ENCODE measurements at places on chromosomes 3 and 15. TPM values are rescaled to one million over a fixed set of nuclear protein-coding genes. Genes with fewer than 3 reads are reported as not detected.

- no peak overlapping the region for H3K4me3 ChIP-seq
- H3K36me3 ChIP-seq = no peaks in the 10 kb centered on the region
- no peaks in the 10 kb centered on the region for H3K27me3 ChIP-seq
These were observed 54.0 kb downstream of the NR1D2 start for GRCh38 chr3:23999012-23999641.

The UTS2B gene
- total RNA-seq = 0.22 TPM

The STARD5 gene
- 1.9 TPM for total RNA-seq

DNA sequence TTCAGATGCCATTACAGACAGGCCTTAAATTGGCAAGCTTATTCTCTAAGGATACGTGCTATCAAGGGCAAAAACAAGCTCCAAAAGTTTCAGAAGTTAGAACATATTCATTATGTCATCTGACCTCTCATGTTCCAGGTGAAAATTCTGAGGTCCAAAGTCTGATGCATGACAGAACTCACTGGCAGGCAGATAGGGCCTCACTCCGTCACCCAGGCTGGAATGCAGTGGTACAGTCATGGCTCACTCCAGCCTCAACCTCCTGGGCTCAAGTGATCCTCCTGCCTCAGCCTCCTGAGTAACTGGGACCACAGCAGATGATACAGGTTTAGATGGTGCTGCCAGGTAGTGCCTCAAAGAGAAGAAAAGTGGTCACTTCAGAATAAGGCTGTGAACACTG lies 15.5 kb downstream of the MRPS25 start:
- no peaks in the 10 kb centered on the region for H3K4me1 ChIP-seq
- H3K4me3 ChIP-seq = no peak overlapping the region
- H3K27ac ChIP-seq = no peak overlapping the region
- no peaks in the 10 kb centered on the region for H3K27me3 ChIP-seq

- no peak overlapping the region for H3K27ac ChIP-seq
- no peaks in the 10 kb centered on the region for H3K27me3 ChIP-seq
- no peaks in the 10 kb centered on the region for H3K36me3 ChIP-seq
- no peak overlapping the region for H3K4me3 ChIP-seq
- DNase-seq = no peak
These were observed 58.7 kb upstream of the TBC1D5 start for GRCh38 chr3:17801131-17801530.

DNA sequence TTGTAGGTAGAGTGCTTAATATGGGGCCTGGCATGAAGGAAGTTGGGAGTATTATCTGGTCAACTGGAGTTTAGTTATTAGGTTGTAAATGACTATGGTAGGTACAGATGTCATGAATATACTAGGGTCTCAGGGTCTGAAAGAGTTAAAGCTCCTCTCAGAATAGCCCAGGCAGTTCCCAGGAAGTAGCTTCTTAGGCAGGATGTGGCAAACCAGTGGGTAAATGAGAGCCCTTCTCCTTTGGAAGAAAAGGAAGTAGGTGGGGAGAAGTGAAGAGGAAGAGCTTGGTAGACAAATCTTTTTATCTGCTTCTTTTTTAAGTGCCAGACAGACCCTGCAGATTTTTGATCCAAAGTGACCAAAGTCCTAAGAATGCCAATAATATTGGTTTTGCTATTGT lies 24.5 kb downstream of the MAP2K1 start:
- H3K4me1 ChIP-seq = peaks cover 5% of the 10 kb centered on the region
- H3K36me3 ChIP-seq = no peaks in the 10 kb centered on the region
- H3K27ac ChIP-seq = no peak overlapping the region
- H3K27me3 ChIP-seq = no peaks in the 10 kb centered on the region
- H3K4me3 ChIP-seq = no peak overlapping the region

The GLT8D1 gene
- total RNA-seq = 12.0 TPM

DNA sequence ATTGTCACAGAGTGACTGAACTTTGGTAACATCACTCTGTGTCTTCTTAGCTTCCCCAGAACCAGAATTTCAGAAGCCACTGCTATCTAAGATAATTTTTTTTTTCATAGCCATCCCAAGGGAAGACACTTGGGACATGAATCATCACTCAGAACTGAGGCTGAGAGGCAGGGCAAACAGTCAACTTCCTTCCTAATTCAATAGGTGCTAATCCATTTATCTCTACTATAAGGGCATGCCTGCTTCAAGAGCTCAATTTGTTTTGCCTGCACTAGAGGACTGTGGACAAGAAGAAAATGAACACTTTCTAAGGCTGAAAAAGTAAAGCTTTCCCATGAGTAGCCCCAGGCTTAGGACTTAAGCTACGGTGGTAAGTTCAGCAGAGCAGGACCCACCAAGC lies 56.7 kb upstream of the MYRIP start:
- H3K27me3 ChIP-seq = no peaks in the 10 kb centered on the region
- H3K27ac ChIP-seq = no peak overlapping the region
- no peak for DNase-seq
- no peaks in the 10 kb centered on the region for H3K4me1 ChIP-seq
- no peak overlapping the region for H3K4me3 ChIP-seq

GRCh38 chr3:190381441-190381840 lies 6.5 kb upstream of the CLDN16 start:
- no peak for DNase-seq
- peaks cover 4% of the 10 kb centered on the region for H3K4me1 ChIP-seq
- H3K27ac ChIP-seq = no peak overlapping the region
- no peak overlapping the region for H3K4me3 ChIP-seq

The WDR48 gene
- 16.4 TPM for total RNA-seq

DNA sequence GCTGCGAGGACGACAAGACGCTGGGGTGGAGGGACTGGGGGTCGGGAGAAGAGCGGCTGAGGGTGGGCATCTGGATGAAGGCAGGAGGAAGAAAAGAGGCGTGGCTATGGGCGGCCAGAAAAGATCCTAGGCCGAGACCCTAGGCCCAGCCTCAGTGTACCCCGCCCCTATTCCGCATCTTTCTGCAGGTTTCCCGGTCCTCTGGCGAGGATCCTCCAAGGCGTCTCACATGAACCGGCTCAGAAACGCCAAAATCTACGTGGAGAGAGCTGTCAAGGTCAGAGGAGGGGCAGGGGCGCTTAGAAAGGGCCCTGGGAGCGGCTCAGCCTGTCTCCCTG lies 340 bp downstream of the TTLL3 start:
- H3K4me3 ChIP-seq = peak overlapping the region; percentile 87
- no peaks in the 10 kb centered on the region for H3K27me3 ChIP-seq
- H3K36me3 ChIP-seq = peaks cover 25% of the 10 kb centered on the region
- no peak for DNase-seq
- H3K27ac ChIP-seq = peak overlapping the region; percentile 92

- DNase-seq = no peak
- no peaks in the 10 kb centered on the region for H3K27me3 ChIP-seq
- H3K4me1 ChIP-seq = no peaks in the 10 kb centered on the region
- no peaks in the 10 kb centered on the region for H3K36me3 ChIP-seq
These were observed 216.5 kb downstream of the ZBBX start for GRCh38 chr3:167163580-167163979.

DNA sequence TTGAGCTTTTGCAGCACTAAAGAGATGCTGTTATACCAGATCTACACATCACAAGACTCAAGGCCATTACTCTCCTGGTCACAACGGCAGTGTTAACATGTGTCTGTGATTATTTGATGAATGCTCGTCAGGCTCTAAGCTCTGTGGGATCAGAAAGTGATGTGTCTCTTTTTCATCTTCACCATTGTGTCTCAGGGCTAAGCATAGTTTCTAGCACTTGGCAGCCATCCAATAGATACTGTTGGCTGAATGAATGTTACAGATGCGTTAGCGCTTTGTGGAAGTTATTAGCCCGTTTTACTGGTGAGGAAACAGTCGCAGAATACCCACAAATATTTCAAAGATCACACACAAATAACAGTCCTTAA lies 1.2 kb upstream of the FAM81A start:
- no peaks in the 10 kb centered on the region for H3K27me3 ChIP-seq
- H3K27ac ChIP-seq = no peak overlapping the region
- peaks cover 8% of the 10 kb centered on the region for H3K4me1 ChIP-seq
- no peaks in the 10 kb centered on the region for H3K36me3 ChIP-seq

GRCh38 chr3:22141769-22142168 lies 390.8 kb upstream of the ZNF385D start:
- H3K4me1 ChIP-seq = peaks cover 3% of the 10 kb centered on the region
- H3K27me3 ChIP-seq = no peaks in the 10 kb centered on the region
- no peak overlapping the region for H3K4me3 ChIP-seq
- H3K27ac ChIP-seq = no peak overlapping the region
- no peak for DNase-seq
- H3K36me3 ChIP-seq = no peaks in the 10 kb centered on the region

DNA sequence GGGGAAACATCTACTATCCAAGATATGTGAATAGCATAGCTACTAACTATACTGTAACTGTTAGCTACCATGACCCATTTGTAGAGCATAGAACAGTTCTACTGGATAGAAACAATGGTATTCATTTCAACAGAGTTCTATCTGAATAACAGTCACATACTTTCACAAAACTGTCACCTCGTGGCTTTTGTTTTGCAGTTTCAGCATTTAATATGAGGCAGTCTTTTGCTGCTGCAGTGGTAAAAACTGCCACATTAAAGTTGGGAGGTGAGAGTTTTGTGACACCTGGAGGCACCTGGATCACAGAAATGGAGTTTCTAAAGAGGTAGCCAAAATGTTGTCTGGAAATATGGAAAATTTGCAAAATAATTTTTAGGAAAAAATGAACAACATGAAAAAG lies 578.0 kb downstream of the UNC13C start:
- no peaks in the 10 kb centered on the region for H3K27me3 ChIP-seq
- H3K27ac ChIP-seq = no peak overlapping the region
- H3K36me3 ChIP-seq = no peaks in the 10 kb centered on the region
- DNase-seq = no peak
- H3K4me1 ChIP-seq = no peaks in the 10 kb centered on the region

DNA sequence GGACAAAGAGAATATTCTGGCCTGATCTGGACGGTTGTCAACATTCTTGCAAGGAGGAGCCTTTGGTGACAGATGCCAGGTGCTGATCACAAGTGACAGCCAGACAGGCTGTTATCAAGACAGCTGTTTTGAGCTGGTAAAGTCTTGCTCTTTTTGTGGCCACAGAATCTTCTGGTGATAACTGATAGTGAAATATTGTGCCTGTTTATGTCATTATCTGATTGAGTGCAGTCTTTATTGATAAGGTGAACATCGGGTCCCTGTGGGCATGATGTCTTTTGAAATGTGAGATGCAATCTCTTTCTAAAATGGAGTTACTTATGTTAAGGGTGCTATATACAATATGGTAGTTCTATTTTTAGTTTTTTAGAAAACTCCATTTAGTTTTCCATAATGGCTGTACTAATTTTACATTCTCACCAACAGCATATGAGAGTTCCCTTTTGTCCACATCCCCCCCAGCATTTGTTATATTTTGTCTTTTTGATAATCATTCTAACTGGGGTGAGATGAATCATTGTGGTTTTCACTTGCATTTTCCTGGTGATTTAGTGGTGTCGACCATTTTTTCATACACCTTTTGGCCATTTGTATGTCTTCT lies 10.7 kb downstream of the CEP63 start:
- no peak overlapping the region for H3K27ac ChIP-seq
- H3K4me1 ChIP-seq = peaks cover 14% of the 10 kb centered on the region
- DNase-seq = no peak
- no peak overlapping the region for H3K4me3 ChIP-seq

GRCh38 chr3:73419179-73419803 lies 205.4 kb downstream of the PDZRN3 start:
- H3K4me1 ChIP-seq = peaks cover 8% of the 10 kb centered on the region
- no peaks in the 10 kb centered on the region for H3K27me3 ChIP-seq
- H3K4me3 ChIP-seq = no peak overlapping the region
- no peak overlapping the region for H3K27ac ChIP-seq
- no peak for DNase-seq

DNA sequence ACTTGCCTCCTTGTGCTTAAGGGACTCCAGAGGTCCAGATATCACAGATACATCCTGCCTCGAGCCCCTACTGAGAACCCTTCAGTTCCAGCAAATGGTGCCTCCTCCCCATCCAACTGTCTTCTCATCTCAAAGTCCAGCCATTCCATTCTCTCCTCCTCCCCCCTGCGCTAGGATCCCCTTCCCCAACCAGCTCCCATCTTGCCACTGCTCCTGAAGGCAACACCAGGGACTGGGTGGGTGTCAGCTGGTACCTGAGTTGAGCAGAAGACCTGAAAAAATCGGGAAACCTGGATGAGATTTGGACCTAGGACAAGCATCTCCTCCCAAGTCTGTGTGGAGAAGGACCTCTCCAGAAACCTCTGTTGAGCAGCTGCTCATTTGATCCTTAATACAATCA lies 2.4 kb upstream of the AP3B2 start:
- H3K4me3 ChIP-seq = no peak overlapping the region
- peaks cover 21% of the 10 kb centered on the region for H3K27me3 ChIP-seq
- no peak for DNase-seq

GRCh38 chr3:126523745-126524428 lies at the start of gene CHST13:
Gene CHST13 (plus strand): TSS chr3:126524155. CDS start chr3:126524333, 178 bp downstream.
- H3K27ac ChIP-seq = no peak within 1 kb of the TSS
- H3K36me3 ChIP-seq = no peaks in the 10 kb centered on the region
- H3K27me3 ChIP-seq = no peaks in the 10 kb centered on the region
- peak; percentile 53 for DNase-seq
- H3K4me3 ChIP-seq = peak within 1 kb of the TSS; percentile 65

The VIPR1 gene
- total RNA-seq = 0.56 TPM

The ARNT2 gene
- 2.7 TPM for total RNA-seq

- no peaks in the 10 kb centered on the region for H3K36me3 ChIP-seq
- DNase-seq = no peak
- peaks cover 38% of the 10 kb centered on the region for H3K4me1 ChIP-seq
- no peak overlapping the region for H3K4me3 ChIP-seq
- H3K27me3 ChIP-seq = no peaks in the 10 kb centered on the region
- peak overlapping the region; percentile 59 for H3K27ac ChIP-seq
These were observed 75.9 kb downstream of the ZBTB20 start for GRCh38 chr3:115071166-115071565.

DNA sequence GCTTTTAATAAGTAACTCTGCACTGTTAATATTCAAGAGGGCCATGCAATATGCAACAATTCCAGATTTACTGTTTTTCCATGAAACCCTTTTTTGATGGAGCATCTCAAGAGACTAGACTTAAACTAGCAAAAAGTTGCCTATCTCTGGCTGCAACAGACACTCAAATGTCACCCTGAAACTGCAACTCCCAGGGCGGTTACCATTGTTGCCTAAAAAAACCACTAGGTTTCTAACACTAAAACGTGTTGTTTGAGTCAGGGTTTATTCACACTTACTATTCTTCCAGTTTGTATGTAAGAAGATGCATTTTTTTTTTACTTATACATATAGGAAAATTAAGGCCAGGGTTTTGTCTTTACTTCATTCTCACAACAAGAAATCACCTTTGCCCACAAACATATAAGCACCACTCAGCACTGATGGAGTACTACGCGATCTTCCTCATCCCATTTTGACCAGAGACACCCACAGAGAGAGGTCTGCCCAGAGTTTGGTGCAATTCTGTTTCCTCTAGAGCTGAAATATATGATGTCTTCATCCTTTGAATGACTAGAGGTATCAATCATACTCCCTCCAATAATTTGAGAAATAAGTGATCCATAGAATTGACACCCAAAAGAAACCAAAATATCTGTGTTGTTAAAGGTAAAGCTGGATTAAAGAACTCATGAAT lies 124.0 kb upstream of the SNTN start:
- no peak overlapping the region for H3K4me3 ChIP-seq
- no peak overlapping the region for H3K27ac ChIP-seq
- no peaks in the 10 kb centered on the region for H3K4me1 ChIP-seq
- H3K36me3 ChIP-seq = no peaks in the 10 kb centered on the region
